ENCODE measurements at places on chromosomes 16 and 17.

DNA sequence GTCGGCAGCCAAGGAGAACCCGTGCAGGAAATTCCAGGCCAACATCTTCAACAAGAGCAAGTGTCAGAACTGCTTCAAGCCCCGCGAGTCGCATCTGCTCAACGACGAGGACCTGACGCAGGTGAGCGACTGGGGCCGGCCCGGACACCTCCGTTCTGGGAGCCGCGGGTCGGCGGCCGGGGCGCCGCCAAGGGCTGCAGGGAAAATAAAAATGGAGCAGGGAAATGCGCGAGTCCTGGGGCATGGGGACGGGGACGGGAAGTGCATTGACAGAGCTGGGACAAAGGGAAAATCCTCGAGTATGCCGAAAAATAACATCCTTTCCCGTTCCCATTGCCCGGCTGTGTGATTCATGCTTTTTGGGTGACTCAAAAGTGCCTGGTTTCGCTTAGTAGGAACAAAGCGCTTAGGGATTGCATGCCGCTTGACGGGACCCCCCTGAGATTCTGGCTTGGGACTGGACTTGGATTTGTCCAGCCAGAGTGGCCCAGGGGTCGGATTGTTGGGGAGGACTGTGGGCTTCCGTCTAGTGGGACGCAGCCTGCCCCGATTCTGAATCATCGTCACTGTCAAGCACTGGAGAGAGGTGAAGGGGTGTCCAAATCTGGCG lies 699 bp downstream of the MPRIP start:
- DNase-seq: no peak

GRCh38 chr17:22510504-22510903 lies 818.2 kb downstream of the KCNJ18 start:
- no peak for DNase-seq

DNA sequence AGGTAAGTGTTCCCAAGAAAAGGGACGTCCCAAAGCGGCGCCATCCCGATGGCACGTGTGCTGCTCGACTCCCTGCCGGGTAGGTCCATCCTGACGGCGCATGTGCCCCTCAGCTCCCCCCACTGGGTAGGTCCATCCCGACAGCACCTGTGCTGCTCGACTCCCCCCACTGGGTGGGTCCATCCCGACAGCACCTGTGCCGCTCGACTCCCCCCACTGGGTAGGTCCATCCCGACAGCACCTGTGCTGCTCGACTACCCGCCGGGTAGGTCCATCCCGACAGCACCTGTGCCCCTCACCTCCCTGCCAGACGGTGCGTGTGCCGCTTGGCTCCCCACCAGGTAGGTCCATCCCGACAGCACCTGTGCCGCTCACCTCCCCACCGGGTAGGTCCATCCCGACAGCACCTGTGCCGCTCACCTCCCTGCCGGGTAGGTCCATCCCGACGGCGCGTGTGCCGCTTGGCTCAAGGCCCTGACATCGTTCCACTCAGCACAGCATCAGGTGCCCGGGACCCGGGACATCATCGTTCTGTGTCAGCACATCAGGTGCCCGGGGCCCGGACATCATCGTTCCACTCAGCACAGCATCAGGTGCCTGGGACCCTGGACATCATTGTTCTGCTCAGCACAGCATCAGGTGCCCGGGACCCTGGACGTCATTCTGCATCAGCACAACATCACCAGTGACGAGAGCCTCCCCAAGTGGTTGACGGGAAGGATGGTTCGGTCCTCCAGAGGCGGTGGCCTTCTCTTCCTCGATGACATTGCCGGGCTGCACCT lies 5.7 kb upstream of the FN3K start:
- no peak for DNase-seq

GRCh38 chr16:77943801-77944200 lies 78.5 kb upstream of the CLEC3A start:
- DNase-seq: no peak

GRCh38 chr17:55005520-55005919 lies 37.0 kb downstream of the STXBP4 start:
- DNase-seq: no peak

Data from hepatic stellate cell (primary cell).